GOT3 (cell line): ENCODE measurements at places on chromosomes 12 and 14.

DNA sequence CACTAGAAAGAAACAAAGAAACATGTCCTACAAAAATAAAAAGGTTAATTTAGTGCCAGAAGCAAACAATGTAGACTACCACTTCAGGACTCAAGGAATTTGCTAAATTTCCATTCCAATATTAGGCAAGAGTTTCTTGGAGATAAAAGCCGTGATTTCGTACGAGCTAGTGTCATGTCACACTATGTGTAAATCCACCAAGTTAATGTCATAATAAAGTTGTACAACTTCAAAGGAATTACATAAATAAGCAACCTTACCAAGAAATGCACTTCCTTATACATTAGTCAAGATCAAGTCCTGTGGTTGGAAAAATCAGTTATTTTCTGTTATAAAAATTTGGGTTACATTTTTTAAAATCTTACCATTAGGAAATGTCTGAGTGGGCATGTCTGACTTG, 1222.8 kb downstream of the GALC start:
- no peak for DNase-seq

- no peak for DNase-seq
Observed at GRCh38 chr12:108635997-108636808, 2.5 kb upstream of the SELPLG start.

DNA sequence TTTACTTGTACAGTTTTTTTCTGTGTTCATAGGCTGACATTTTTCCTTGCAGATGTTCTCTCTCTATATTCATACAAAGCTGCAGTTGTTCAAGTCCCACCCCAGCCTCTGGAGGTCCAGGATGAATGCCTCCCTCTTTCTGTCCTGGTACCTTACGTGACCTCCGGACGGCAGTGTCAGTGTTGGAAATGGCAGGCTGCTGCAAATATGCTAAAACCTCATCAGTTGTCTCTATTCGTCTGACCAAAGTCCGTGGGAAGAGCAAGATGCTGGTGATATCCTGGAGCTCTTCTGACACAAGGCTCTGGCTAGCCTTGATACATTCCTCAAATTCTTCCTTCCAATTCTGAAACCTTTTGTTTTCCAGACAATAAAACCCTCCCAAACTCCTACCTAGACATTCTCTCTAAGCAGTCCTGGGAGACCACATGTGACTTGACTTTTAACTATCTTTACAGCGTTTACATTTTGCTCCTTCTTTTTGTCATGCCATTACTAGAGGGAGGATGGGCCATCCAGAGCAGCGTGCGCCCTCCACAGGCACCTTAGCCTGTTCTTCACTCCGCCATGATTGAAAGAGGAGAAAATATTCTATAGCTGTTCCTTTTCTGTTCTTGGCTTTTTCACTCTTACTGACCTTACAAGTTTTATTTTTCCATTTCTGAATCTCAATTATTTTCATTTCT, 143.6 kb downstream of the RGS6 start:
- no peak for DNase-seq

DNA sequence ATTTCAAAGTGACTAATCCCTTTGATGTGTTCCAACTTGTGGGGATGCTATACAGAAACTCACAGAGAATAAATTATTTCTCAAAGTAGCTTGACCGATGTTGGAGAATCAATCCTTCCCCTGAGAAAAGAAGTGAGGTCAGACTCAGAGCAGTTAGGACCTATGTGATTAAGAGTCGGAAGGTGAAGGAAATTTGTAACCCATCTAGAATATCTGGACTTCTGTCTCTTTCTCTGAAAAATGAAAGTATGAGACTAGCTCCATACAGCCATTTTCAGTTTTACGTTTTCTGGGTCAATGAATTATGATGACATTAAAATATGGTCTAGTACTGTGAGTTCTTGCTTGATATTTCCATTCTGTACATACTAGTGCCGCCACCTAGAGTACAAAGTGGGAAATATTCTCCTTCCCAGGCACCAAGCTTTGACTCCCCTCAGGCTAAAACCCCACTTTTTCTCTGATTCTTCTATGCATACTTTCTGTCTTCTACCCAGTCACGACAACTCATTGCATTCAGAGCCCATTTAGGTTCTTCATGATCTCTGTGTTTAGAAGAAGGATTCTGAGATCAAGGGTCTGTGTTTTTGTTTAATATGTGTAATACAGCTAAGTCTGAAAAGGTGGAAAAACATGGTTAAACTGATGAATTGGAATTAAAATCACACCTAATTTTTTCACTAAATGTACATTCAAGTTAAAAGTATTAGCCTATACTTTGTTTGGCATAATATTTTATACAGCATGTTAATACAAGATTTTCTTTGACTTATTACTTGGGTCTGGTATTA, 6.9 kb upstream of the NTS start:
- DNase-seq: no peak

DNA sequence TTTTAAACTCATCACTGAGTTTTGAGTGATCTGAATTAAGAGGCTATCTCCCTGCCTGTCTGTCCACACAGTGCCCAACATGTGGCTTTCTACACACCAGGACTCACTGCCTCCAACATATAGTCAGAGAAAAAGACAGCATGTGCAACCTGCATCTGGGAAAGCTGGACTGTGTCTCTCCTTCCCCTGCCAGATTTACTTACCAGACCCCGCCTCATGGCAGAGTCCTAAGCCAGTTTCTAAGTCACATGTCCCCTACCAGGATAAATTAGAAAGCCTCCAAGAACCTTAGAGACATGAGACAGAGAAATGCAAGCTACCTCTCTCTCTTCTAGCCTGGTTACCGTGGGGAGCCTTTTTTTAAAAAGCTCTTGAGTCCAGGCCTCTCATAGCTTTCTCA, 2.7 kb upstream of the HDAC7 start:
- DNase-seq: no peak
